ENCODE measurements at places on chromosomes 2 and 18.
A peak's percentile ranks its signal among the peaks of the same experiment; 100 is the strongest.

- DNase-seq: no peak
These were observed 30.1 kb downstream of the EIF4E2 start for GRCh38 chr2:232580648-232580981.

DNA sequence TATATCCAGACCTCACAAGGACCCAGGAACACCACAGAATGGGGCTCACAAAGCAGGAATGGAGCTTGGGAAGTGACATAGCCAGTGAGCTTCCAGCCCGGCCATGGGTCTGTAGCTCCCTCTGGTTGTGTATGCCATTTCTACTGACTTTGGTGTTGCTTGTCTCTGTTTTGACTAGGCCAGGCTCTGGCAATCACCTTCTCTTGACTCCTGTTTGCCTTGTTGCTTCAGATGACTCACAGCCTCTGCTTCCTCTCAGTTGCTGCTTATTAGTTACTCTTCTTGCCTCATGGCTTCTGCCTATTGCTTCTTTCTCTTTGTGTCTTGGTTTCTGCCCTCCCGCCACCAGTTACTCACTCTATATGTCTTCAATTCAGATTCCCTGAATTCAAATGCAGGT is 15.8 kb upstream of the IER3IP1 start:
- DNase-seq: peak; percentile 7

DNA sequence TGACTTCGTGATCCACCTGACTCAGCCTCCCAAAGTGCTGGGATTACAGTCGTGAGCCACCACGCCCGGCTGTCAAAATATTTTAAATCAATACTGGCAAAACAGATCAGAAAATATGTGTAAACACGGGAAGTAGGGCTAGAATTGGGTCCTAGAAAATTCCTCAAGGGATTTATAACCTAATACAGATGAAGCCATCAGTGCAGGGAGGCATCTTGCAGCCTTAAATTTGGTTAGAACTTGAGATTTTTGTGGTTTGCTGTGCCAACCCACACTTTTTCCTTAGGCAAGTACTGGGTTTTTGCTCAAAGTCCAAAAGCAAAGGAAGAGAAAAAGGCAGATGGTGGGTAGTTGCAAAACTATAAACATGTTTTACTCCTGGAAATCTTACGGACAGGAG is 33.7 kb upstream of the NFE2L2 start:
- no peak for DNase-seq

DNA sequence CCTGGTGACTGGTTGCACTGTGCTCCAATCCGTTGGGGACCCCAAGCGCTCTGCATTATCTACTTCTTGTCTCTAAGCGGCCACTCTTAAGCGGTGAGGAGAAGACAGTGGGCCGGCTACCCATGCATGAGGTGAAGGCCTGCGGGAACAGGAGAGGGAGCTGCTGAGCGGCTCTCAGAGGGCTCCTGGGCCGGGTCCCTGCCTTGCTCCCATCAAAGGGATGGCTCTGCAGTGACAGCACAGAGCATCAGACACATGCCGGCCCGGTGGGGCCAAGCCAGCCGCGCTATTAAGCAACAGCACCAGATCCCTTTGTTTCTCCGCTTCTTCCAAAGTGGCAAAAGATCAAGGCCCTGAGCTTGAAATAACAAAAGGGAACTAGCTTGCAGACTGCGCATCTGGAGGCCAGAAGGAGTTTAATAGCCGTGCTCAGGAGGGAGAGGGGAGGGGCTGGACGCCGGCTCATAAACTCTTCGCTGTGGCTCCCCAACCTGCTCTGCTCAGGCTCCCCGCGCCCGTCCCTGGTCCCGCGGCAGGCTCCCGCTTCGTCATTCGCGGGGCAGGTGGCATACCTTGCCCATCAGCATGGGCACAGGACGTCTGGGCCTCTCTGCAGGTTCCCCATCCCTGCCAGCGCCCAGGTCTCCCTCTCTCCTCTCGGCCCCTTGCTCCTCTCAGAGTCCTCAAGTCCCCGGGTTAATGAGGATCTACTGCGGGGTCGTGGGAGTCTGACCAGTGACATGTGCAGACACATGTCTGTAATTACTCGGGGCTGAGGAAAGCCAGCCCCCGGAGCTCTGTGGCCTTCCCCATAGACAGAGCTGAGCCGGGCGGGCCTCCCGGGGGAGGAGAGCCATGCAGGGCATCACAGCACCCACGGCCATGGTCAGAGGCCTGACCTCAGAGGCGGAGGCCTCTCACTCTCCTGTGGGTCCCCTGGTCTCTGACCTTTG is 96.7 kb downstream of the ASB1 start:
- peak; percentile 36 for DNase-seq

DNA sequence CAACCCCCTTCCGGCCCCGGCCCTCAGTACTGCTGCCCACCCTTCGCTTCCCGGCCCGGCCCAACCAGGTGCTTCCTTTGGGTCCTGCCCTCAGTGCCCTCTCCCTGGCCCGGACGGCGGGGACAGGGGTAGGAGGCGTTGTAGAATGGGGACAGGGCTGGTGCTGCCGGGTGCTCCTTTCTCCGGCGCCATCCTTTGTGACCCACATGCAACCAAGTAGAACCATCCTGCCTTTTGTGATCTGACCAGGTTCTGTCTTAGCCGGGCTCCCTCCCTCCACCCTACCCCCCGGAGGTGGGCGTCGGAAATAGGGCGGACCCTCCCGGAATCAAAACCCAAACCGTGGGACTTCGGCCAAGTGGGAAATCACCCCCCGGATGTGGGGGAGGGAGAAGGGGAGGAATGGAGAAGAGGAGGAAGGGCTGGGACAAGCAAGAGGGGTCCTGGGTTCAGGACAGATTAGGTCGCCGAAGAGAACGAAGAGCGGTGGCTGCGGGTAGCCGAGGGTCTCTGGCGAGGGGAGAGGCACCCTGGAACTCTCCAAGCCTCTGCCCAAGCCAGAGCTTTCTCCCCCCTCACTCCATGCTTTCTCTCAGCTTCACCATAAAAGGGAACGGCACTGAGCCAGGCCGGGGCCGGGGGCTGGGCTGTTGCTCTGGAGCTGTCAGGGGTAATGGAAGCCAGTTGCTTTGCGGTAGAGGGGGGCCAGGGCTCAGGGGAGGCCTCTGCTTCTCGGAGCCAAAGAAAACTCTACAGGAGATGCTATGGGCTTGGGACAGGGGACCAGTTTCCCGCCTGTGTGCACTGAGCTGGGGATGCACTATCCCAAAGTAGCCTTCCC is 756 bp upstream of the OST4 start:
- peak; percentile 54 for DNase-seq

DNA sequence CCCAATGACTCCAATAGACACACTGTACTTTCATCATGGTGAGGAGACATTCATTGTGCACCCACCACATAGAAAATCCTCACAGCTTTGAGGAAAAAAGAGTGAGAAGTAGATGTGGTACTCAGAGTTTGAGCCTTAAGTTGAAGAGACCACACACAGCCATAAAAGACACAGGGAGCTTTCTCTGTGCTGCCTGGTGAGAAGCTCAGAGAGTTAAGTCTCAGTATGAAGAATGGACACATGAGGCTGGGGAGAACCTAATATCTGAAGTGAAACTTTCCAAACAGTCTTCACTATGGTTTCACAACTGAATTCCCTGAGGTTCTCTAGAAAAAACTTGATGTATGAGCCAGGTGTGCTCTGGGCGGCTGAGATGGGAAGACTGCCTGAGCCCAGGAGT is 237.9 kb downstream of the NBAS start:
- DNase-seq: no peak

GRCh38 chr2:29100564-29100963 is 14.7 kb upstream of the CLIP4 start:
- DNase-seq: no peak

DNA sequence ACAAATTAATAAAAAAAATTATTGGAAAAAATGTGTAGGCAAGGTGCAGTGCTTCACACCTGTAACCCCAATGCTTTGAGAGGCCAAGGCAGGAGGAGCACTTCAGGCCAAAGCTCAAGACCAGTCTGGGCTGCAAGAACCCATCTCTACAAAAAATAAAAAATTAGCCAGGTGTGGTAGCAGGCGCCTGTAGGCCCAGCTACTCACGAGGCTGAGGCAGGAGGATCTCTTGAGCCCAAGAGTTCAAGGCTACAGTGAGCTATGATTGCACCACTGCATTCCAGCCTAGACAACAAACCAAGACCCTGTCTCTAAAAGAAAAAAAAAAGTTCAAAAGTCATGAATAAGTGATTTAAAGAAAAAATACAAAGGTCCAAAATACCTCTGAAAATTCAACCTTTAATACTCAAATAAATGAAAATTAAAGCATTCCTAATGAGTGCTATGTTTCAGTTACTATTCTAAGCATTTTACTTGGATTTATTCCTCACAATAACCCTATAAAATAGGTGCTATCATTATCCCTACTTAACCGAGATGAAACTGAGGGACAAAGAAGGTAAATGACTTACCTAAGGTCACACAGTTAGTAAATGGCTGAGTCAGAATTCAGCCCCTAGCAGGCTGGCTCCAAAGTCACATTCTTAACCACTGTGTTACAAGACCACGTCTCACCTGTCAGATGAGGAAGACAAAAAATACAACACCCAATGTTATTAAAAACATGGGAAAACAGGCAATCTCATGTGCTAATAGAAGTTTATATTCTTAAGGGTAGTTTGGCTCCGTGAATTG is 36.4 kb upstream of the PCBP1 start:
- DNase-seq: no peak

- peak; percentile 82 for DNase-seq
These were observed 35.5 kb downstream of the POU3F3 start for GRCh38 chr2:104889291-104889959.

- DNase-seq: no peak
These were observed 14.6 kb downstream of the KCNF1 start for GRCh38 chr2:10926191-10926820.

- DNase-seq: peak; percentile 80
These were observed 59.6 kb downstream of the LONRF2 start for GRCh38 chr2:100262555-100263320.

- DNase-seq: no peak
These were observed 65.0 kb downstream of the HNMT start for GRCh38 chr2:138029276-138029675.

- peak; percentile 95 for DNase-seq
These were observed 485 bp upstream of the GALNT3 start for GRCh38 chr2:165794536-165794928.

DNA sequence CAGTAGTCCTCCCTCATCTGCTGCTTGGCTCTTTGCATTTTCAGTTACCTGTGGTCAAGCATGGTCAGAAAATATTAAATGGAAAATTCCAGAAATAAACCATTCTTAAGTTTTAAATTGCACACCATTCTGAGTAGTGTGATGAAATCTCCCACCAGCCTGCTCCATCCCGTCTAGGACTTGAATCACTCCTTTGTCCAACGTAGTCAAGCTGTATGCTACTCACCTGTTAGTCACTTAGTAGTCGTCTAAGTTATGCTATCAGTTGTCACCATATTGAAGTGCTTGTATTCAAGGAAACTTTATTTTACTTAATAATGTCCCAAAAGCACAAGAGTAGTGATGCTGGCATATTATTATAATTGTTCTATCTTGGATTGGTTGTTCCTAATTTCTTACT is 172.5 kb downstream of the FIGN start:
- DNase-seq: no peak

DNA sequence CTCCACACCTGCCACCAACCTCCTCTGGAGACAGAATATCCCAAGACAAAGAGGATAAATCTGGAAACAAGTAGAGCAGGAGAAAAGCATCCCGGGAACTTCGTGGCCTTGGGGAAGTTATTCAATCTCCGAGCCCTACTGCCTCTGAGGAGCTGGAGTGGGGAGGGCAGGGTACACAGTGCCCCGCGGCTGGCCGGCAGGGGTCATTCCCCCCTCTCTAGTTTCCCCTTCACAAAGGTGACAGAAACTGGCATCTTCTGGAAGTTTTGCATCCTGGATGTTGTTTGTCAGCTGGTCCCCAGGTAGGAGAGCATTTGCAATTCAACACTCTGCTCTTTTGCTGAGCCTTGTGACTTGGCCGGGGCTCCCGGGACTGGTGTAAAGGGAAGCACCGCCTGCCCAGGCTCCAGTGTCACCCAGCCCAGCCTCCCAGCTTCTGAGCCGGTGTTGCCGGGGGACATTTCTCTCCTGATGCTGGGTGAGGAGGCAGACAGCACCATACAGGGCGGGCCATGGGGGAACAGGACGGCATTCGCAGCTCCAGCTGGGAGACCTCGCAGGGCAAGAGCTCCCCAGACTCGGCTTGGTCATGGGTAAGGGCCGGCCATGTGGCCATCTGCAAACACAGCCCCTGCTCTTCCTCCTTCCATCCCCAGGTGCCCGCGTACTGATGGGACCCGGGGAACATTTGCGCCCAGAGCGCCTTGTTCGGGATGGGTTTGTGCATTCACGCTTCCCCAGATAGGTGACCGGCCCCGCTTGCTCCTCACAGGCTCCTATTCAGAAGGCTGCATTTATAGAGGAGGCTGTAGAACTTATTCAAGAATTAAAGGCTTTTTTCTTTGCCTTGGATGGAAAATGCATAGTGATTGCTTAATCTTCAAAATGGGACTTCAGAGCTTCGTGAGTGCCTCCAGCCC is 7.4 kb upstream of the NTSR2 start:
- no peak for DNase-seq

- DNase-seq: peak; percentile 30
These were observed 200.3 kb upstream of the ID2 start for GRCh38 chr2:8481463-8482009.

- DNase-seq: no peak
These were observed 1.6 kb upstream of the ERMN start for GRCh38 chr2:157327200-157327599.

DNA sequence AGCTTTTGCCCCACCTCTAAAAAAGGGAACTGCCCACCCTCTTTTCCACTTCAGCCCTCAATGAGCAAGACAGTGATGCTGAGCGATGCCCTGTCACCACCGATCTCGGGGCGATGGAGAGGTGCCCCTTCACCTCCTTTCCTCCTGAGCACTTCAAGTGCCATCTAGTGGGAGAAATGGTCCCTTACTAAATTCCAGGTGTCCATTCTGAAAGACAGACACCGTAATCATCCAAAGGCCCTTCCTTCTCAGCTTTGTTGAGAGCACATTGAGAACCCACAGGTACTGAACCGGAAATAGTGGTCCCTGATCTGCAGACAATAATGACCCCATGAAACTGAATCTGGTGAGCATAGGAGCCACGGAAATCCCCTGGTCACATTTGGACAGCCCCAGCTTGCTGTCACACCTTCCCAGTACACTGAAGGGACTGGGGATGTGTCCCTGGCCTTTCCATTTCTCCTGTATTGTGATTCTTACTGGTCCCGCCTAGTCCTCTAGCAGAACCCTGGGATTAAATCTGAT is 38.5 kb downstream of the KCTD18 start:
- peak; percentile 52 for DNase-seq

- DNase-seq: no peak
These were observed 787.9 kb upstream of the FANCL start for GRCh38 chr2:59029058-59029457.

DNA sequence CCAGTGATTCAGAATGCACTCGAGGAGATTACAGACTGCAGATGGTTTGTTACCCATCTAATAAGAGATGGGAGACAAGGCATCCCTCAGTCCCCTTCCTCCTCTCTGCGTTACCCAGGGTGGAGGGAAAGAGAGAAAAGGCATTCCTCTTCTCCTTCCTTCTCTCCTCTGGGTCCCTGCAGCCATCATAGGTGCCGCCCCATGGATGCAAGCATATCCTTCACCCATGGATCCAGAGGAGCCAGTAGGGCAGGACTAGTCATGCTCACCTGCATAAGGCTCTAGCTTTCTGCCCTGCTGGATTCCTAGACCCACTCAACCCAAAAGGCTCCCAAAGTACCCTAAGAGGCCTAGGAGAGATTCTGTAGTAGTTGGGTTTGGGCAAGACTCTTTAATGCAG is 20.4 kb downstream of the CMPK2 start:
- DNase-seq: peak; percentile 44

- peak; percentile 35 for DNase-seq
These were observed 50.4 kb upstream of the PPM1B start for GRCh38 chr2:44118257-44118656.
